ENCODE measurements at places on chromosomes 3 and 15.

DNA sequence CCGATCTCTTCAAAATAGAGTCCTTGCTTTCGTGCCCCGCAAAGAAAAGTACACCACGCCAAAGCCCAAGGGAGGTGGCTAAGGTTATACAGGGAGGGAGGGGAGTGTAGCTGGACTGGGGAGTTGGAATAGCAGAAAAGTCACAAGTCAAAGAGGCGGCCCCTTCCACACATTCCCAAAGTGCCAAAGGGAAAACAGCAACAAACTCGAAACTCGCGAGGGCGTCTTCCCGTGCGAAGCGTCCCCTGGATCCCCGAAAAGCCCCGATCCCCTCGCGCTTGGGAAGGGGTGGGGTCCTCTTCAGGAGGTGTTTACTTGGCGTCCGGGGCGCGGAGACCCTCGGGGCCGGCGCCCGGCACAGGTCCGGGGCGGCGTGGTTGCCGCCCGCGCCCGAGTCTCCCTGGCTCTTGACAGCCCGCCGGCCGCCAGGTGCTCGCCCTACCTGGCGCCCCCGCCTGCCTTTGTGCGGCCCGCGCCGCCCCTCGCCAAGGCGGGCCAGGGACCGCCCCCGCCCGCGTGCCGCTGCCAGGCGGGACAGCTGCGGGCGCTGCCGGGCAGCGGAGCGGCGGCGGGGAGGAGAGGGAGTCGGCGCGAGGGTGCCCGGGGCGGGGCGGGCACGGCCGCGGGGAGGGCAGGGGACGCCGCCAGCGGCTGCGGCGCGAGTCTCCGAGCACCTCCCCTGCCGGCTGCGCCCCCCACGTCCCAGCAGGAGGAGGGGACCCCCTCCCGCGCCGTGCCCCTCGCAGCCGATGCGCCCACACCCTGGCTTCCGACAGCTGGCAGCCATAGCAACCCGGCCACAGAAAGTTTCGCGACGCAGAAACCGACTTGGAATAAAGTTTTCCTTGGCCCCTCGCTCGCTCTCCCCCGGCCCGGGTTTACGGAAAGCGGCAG is 966 bp downstream of the MYO1E start:
- peak overlapping the region; percentile 88 for H3K27ac ChIP-seq
- no peaks in the 10 kb centered on the region for H3K36me3 ChIP-seq
- peaks cover 7% of the 10 kb centered on the region for H3K4me1 ChIP-seq
- peak overlapping the region; percentile 67 for H3K4me3 ChIP-seq
- DNase-seq: no peak

GRCh38 chr3:194460566-194460965 is 26.2 kb downstream of the ATP13A3 start:
- peaks cover 14% of the 10 kb centered on the region for H3K36me3 ChIP-seq
- peak overlapping the region; percentile 44 for H3K27ac ChIP-seq
- no peaks in the 10 kb centered on the region for H3K27me3 ChIP-seq
- no peak for DNase-seq

DNA sequence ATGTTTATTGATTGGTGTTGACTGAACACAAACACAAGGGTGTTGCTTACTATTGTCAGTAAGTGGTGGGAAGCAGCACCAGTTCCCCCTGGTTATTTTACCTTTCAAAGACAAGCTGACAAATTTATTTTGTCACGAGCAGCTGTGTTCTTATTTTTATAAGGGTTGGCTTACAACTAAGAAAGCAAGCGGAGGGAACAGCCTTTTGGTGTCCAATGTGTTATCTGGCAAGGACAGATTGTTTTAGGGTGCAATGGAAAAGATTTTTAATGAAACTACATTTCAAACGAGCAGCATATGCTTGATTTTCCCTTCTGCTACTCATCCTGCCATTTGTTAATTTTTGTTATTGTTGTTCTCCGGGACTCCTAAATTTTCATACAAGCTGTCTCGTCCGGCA is 920.6 kb upstream of the CFAP20DC start:
- no peak overlapping the region for H3K27ac ChIP-seq
- no peaks in the 10 kb centered on the region for H3K27me3 ChIP-seq
- no peaks in the 10 kb centered on the region for H3K4me1 ChIP-seq
- no peak overlapping the region for H3K4me3 ChIP-seq
- H3K36me3 ChIP-seq: no peaks in the 10 kb centered on the region

GRCh38 chr15:25392806-25393205 is 46.0 kb downstream of the UBE3A start:
- H3K4me3 ChIP-seq: no peak overlapping the region
- no peaks in the 10 kb centered on the region for H3K27me3 ChIP-seq
- peaks cover 2% of the 10 kb centered on the region for H3K36me3 ChIP-seq
- H3K4me1 ChIP-seq: peaks cover 2% of the 10 kb centered on the region
- no peak overlapping the region for H3K27ac ChIP-seq

- H3K36me3 ChIP-seq: peaks cover 39% of the 10 kb centered on the region
- H3K27ac ChIP-seq: no peak overlapping the region
- no peak for DNase-seq
- no peak overlapping the region for H3K4me3 ChIP-seq
- H3K27me3 ChIP-seq: no peaks in the 10 kb centered on the region
- peaks cover 5% of the 10 kb centered on the region for H3K4me1 ChIP-seq
Observed at GRCh38 chr15:90603893-90604292, 74.2 kb downstream of the CRTC3 start.

DNA sequence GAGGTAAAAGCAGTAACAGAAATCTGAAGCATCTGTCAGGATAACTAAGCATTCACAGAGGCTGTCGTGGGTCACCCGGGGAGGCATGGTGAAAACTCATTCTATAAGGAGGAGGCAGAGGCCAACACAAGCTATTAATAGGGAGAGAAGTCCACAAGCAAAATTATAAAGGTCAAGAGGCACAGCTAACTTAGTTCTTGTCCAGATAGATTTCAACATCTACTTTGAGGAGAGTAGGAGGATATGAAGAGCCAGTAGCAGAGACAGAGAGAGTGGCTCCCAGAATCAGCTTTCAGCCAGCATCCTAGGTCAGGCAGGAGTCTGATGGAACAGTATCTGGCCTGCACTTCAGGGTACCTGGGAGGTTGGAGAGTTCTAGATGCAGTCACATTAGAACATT is 95.3 kb downstream of the STAC start:
- H3K27ac ChIP-seq: no peak overlapping the region
- no peak overlapping the region for H3K4me3 ChIP-seq
- H3K36me3 ChIP-seq: no peaks in the 10 kb centered on the region
- no peak for DNase-seq
- H3K4me1 ChIP-seq: no peaks in the 10 kb centered on the region

DNA sequence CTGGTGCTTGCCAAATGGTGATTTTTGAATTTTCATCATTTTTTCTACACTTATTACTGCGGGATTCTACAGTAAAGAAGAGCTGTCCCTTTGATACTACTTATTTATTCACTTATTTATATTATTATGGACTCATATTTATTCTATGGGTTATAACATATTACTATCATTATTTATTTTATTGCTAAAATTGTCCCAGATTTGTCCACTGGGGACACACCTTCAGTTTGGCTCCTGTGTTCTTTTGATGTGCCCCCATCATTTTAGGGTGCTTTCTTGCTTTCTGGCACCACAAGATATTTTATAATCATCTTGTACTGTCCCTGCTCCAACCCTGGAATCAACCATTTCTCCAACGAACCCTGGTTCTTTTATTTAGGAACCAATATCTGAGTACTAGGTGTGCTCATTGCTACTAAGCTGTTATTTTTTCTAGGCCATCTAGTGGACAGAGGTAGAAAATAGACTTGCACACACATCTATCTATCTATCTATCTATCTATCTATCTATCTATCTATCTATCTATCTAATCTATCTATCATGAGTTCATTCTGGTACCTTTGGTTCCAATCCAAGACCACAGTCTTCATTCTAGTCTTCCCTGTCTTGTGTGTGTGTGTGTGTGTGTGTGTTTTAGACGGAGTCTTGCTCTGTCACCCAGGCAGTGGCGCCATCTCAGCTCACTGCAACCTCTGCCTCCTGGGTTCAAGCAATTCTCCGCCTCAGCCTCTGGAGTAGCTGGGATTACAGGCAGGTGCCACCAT is 16.0 kb downstream of the SLC22A14 start:
- no peaks in the 10 kb centered on the region for H3K36me3 ChIP-seq
- no peak overlapping the region for H3K27ac ChIP-seq
- peak; percentile 29 for DNase-seq

DNA sequence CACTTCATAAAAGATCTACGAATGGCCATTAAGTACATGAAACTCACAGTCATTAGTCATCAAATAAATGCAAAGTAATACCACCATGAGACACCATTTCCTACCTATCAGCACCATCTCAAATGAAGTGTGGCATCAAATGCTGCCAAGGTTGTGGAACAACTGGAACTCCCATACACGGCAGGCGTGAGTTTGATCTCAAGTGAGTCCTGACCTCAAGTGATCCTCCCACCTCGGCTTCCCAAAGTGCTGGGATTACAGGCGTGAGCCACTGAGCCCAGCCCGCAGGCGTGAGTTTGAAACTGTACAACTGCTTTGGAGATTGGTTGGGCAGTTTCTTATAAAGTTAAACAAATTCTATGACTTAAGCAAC is 28.8 kb upstream of the HDAC11 start:
- peaks cover 3% of the 10 kb centered on the region for H3K4me1 ChIP-seq
- peak overlapping the region; percentile 22 for H3K27ac ChIP-seq
- peaks cover under 1% of the 10 kb centered on the region for H3K27me3 ChIP-seq
- H3K36me3 ChIP-seq: no peaks in the 10 kb centered on the region
- peak; percentile 7 for DNase-seq

DNA sequence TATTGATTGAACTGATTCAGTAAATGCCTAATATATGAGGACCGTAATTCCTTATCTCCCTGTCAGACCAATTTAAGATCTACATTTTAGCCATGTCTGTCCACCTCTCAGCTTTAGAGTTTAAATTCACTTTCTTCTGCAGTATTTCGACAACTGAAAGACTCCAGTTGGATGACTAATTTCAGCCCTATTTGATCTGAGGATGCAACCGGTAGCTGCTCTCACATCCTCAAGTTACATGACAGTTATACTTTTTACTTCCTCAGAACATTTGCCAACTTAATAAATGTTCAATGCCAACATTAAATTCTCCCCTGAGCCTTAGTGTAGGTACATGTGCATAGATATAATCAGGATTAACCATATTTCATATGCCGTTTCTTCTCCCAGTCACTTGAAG is 2.5 kb upstream of the HHLA2 start:
- H3K27me3 ChIP-seq: no peaks in the 10 kb centered on the region
- no peaks in the 10 kb centered on the region for H3K36me3 ChIP-seq
- no peaks in the 10 kb centered on the region for H3K4me1 ChIP-seq
- no peak for DNase-seq
- H3K4me3 ChIP-seq: no peak overlapping the region

DNA sequence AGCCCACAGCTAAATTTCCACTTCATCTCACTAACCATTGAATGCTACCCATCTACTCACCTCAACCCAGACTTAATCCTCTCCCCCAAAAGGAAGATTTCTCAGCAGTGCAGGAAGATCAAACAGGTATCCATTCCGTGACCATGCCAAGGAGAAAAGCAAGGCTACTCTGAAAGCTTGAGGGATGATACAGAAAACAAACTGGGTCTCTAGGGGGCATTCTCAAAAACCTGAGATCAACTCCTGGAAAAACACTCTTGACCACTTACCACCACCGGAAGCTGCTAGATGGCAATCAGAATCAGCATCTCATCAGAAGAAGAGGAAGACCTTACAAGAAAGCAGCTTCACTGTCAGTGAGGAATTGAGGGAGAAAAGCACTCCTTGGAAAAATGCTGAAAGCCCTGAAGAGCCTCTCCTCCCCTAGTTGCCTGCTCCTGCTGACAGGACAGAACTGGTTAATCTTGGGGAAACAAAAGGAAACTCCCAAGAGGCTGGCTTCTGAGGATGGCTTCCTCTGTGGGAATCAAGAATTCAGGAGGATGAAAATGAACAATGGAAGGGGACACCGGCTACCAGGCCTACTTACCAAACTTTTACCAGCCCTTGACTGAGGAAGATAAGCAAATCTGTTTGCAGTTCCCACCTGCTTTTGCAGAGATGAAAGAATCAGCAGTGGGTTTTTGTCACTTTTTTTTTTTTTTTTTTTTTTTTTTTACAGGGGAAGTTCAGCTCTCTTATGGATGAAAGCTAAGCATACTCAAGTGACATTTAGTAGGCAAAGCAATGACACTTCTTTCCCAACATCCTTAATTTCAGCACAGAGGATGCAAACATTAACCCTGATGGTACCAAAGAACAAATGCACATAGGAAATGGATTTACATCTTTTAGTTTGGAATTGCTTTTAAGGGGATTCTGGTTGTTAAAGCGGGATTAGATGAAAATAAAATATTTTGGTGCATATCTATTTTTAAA is at the start of gene ATP8B4:
ATP8B4 (minus strand) TSS at position 171 of the 978 bp plus-strand sequence. CDS start 12,267 bp downstream, outside the sequence.
- H3K36me3 ChIP-seq: no peaks in the 10 kb centered on the region
- no peak within 1 kb of the TSS for H3K27ac ChIP-seq
- H3K4me1 ChIP-seq: no peaks in the 10 kb centered on the region
- DNase-seq: no peak
- H3K27me3 ChIP-seq: no peaks in the 10 kb centered on the region

GRCh38 chr15:74958320-74958907 is 1.8 kb upstream of the RPP25 start:
- peaks cover 52% of the 10 kb centered on the region for H3K27me3 ChIP-seq
- H3K27ac ChIP-seq: no peak overlapping the region
- no peak for DNase-seq

DNA sequence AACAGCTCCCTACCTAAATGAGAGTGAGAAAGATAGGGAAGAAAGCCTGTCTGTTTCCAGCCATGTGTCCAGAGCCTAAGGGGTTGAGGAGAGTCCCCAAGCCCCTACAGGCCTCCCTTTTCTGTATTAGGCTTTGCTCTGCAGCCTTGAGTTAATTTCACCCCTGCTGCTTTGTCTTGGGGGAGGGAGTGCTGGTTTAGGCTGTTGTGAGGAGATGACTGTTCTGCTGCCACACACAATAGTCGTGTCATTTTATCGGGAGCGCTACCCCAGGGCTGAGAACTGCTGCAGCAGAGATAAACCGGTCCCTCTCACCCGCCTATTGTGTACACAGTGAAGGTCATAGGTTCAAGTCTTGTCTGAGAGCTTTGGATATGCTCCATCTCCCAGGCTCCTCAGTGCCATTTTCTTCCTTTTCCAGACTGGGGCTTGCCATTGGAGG is 1.4 kb downstream of the ZNF609 start:
- peak; percentile 27 for DNase-seq
- H3K27ac ChIP-seq: peak overlapping the region; percentile 45
- peaks cover 11% of the 10 kb centered on the region for H3K4me1 ChIP-seq
- H3K27me3 ChIP-seq: no peaks in the 10 kb centered on the region

DNA sequence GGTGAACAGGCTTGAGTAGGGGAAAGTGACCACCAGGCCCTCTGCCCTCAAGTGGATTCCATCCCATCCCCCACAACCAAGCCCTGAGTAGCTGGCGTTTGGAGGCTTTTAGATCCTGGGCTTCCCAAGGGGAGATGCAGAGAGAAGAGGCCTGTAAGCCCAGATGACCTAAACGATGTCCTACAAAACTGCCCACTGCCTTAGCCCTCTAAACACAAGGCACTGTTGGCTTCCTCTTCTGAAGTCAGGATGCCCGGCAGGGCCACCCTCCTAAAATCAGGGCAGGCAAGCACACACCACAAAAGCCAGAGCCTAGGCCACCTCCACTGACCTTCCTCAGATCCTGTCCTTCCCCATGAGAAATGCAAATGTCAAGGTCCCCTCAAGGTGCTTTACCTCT is 68.6 kb downstream of the ADCY5 start:
- no peak overlapping the region for H3K27ac ChIP-seq
- peaks cover 5% of the 10 kb centered on the region for H3K4me1 ChIP-seq
- no peak overlapping the region for H3K4me3 ChIP-seq
- peaks cover 45% of the 10 kb centered on the region for H3K27me3 ChIP-seq
- H3K36me3 ChIP-seq: no peaks in the 10 kb centered on the region
- DNase-seq: no peak

GRCh38 chr15:101070502-101071273 is 151.5 kb downstream of the LRRK1 start:
- peaks cover 5% of the 10 kb centered on the region for H3K36me3 ChIP-seq
- H3K27me3 ChIP-seq: no peaks in the 10 kb centered on the region
- H3K4me1 ChIP-seq: peaks cover 25% of the 10 kb centered on the region
- DNase-seq: peak; percentile 89

- no peak for DNase-seq
- H3K4me1 ChIP-seq: no peaks in the 10 kb centered on the region
- peaks cover 5% of the 10 kb centered on the region for H3K27me3 ChIP-seq
- H3K27ac ChIP-seq: no peak overlapping the region
Observed at GRCh38 chr15:31171731-31172130, 70.2 kb upstream of the TRPM1 start.

Data from IMR-90 (cell line).